ENCODE measurements at places on chromosomes 16 and 17.

- DNase-seq, result no peak
Observed at GRCh38 chr17:56184650-56185049, 31.4 kb downstream of the ANKFN1 start.

DNA sequence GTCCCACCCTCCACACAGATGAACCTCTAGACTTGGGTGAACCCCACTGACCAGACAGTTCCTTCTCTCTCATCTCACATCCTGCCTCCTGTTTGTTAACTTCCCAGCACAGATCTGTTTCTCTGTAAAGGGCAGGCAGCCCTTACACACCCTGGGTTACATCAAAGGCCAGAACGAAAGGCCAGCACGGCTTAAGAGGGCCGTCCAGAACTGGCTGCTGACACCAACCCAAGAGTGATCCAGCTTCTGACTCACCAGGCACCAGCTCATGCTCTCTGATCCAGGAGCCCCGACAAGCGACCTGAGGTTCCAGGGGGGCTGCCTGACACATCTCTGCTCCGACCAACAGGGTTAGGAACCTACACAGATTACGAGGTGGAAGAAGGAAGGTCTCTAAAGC, 86.9 kb downstream of the MRM3 start:
- no peak for DNase-seq

DNA sequence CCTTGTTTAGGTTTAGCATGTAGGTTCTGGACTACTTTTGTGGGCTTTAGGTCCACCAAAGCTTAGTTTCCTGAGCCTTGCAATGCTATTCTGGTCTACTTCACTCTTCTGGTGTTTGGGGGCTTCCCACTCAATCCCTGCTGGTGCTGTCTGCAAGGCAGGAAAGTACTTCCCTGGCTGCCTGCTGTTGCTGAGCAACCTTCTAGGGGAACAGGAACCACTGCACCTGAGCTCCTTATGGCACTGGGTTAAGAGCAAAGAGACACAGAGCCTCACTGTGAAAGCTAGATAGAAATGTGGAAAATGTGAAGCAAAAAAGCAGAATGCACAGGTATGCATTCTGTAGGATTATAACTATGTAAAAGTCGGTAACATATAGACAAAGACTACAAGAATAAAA, 17.0 kb downstream of the MPO start:
- DNase-seq, result peak; percentile 26

GRCh38 chr16:13994239-13995106, 74.5 kb downstream of the ERCC4 start:
- no peak for DNase-seq

GRCh38 chr16:46743232-46743719, 4.9 kb downstream of the MYLK3 start:
- no peak for DNase-seq

- DNase-seq, result peak; percentile 54
Observed at GRCh38 chr16:2686912-2687507, 4.7 kb downstream of the KCTD5 start.

DNA sequence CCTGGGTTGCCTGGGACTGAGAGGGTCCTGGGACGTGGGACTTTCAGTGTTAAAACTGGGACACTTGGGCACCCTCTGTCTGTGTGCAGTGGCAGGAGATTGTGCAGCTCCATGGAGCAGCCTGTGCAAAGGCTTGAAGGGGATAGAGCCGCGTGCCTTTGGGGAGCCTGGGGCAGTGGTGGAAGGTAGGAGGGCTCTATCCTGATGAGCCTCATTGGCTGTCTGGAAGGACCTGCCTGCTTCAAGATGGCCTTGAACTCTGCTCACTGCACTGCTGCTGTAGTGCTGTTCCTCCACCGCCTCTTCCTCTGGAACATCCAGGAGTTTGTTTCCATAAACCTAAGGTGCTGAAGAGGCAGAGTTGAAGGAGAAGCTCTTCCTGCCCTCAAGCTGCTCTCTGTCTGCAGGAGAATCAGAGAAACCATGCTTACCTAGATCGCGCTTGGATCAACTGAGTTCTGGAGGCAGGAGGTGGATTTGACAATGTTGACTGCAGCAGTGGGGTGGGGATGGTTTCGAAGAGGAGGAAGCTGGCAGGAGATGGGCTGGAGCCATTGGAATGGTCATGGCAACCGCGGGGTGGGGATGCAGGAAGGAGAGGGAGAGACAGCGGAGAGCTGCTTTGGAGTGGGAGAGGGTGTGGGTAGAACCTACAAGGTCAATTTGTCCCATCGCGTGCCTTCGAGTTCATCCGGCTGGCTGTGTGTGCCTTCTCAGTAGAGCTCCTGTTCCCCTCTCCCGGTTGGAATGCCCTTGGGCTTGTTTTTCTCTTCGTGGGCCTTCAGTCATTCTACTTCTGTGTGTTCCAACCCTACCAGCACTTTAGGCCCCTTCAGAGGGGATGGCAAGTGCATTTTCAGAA, 3.7 kb downstream of the RMI2 start:
- DNase-seq, result no peak

DNA sequence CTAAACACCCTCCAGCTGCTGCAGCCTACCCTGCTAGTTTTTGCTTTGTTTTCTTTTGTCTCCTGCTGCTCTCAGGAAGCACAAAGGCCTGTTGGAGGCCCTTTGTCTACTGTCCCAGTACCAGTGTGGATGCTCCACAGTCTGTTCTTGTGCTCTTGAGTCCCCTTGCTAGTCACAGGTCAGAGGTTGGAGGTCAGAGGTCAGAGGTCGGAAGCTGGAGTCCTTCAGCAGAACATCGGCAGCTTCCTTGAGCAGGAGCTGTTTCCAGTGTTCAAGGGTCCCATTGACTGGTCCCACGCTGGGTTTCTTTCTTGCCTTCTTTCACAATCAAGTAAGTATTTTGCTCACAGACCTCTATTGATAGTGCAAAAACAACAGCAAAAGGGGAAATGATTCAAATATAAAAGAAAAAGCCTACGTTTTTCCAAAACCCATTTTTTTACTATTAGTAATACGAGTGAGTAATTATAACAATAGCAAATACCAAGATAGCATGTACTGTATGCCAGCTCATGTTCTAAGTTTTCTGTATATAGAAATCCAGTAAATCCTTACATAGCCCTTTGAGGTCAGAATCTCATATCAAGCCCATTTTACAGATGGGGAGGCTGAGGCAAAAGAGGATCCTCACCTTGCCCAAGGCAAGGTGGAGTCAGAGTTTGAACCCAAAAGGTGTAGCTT, 10.9 kb upstream of the IL34 start:
- no peak for DNase-seq
